ENCODE measurements at places on chromosomes 16 and 17.

- no peak for DNase-seq
These were observed 258.2 kb downstream of the PARN start for GRCh38 chr16:14371778-14372431.

- no peak for DNase-seq
These were observed 35.2 kb downstream of the KIAA0513 start for GRCh38 chr16:85062845-85063244.

DNA sequence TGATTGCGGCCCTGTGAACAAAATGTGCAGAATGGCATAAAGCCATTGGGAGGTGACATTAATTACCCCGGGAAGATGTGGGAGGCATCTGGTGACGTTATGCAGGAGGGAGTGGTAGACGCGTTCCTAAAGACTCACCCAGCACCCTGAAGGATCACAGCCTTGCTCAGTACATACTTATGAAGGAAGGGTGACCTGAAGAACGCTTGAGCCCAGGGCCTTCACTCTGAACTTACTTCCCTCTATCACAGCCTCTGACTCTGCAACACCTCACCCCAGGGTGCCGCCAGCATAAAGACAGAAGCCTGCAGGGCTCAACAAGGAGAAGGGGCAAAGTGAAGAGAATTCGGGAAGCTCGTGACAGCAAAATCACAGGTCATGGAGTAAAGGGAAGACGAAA lies 9.4 kb downstream of the MFSD6L start:
- no peak for DNase-seq

- DNase-seq = no peak
These were observed 168.5 kb downstream of the MSI2 start for GRCh38 chr17:57424777-57425188.

GRCh38 chr17:21363776-21364642 lies 12.1 kb upstream of the KCNJ12 start:
- no peak for DNase-seq

- DNase-seq = no peak
These were observed 82.3 kb downstream of the MARCHF10 start for GRCh38 chr17:62725791-62726249.

DNA sequence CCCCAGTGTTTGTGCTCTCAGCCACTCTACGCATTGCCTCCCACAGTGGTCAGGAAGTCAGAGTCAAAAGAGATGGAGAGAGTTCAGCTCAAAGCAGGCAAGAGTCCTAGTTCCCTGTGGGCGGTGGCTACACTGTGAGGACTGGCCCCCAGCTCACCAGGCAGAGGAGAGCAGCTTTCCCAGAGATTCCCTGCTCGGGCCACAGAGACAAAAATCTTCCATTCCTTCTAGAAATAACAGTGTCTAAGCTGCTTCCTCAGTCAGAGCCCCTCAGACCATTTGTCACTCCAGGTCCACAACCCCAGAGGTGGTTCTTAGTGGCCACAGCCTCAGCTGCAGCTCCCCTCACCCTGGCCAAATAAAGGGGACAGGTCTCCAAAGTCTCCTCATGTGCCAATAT lies 263.0 kb upstream of the RPL38 start:
- no peak for DNase-seq

GRCh38 chr16:75754141-75754540 lies 27.9 kb upstream of the CPHXL start:
- DNase-seq = peak; percentile 8

DNA sequence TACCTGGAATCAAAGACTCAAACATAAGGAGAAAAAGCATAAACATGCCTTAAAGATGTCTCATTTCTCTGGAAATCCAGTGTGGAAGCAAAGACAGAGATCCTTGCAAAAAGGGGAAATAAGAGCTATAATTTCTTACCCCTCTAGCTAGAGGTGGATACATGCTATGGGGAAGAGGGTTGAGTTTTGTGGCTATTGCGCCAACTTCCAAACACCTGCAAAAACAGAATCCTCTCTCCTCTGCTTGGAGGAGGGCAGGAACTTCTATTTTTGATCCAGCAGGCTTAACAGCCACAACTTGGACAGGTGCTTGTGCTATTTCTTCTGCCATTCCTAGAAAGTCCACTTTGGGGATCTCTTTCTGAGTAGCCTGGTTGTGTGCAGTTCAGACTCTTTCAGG lies 21.5 kb upstream of the NUDT7 start:
- DNase-seq = no peak

DNA sequence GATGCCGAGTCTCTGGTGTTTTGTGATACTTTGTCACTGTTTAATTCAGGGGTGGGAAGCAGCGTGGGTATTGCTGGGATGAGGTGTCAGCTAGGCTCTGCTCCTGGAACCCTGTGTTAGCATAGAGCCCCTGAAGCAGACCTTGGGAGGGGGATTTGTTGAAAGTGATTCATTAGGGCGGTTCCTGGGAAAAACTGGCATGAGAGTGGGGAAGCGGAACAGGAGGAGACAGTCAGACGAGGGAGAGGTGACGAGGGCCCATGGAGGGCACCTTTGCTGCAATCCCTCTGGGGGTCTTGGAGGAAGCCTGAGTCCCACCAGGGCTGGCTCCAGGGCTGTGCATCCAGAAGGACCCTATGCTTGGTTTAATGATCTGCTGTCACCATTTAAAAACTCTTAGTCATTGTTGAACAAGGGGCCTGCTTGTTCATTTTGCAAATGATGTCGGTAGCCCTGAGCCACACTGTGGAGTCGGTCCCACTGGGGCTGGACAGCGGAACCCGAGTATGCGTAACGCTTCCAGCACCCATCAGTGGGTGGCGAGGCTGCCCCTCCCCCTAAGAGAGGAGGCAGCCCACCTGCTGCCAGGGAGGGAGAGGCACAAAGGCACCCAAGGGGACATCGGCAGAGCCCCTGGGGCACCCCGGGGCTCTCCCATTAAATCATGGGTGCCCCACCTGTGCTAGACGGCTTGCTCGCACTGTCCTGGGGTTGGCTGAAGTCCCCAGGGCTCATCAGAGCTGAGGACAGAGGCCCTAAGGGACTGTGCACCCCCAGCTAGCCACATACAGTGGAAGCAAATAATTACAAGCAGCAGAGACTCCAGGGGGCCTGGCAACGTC lies 35.4 kb downstream of the WFDC1 start:
- DNase-seq = no peak

- no peak for DNase-seq
These were observed 5.5 kb downstream of the TIMM22 start for GRCh38 chr17:1002412-1002753.

DNA sequence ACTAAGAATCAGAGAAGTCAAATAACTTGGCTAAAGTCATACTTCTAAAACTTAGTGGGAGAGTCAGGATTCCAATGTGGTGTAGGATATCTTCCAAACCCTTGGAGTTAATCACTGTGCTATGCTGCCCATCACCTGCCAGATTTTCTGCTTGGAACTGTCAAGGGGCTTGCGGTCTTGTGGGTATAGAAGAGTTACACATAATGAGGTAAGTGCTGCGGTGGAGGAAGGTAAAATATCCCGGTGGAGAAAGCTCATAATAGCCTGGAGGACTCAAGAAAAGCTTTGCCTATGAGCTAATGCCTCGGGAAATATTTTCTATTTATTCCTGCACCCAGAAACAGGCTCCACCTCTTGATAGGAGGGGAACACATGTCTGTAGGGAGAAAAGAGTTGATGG lies 195.6 kb downstream of the UTP18 start:
- no peak for DNase-seq

DNA sequence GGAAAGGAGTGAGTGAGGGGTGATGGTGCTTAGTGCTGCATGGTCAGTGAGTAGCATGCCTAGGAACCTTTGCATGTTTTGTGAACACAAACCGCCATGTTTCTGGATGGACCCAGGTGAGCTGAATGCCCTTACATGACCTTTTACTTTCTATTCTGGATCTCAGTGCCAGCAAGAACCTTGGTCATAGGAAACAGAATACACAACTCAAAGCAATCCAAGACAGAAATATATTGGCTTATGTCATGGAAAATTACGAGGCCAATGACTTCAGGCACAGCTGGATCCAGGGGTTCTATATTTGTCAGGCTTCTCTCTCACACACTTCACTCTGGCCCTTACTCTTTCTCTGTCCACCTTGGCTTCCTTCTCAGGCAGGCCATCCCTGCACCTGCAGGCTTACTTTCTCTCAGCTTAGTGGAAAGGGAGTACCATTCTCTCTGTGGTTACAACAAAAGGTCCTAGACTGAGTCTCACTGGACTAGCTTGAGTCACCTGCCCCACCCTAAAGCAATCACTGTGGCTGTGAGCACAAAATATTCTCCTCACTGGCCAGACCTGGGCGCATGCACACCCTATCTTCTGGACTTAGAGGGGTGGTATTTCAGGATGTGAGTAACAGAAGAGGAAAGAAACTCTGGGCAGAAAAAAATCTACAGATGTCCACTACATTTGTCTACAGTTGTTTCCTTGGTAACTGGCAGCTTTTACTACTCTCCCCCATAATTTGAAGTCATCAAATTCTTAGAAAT lies 20.4 kb upstream of the CPNE2 start:
- peak; percentile 47 for DNase-seq

GRCh38 chr17:9575381-9576101 lies at the start of gene STX8:
Gene STX8 (minus strand): TSS chr17:9575820. CDS start chr17:9575808, 12 bp downstream.
- DNase-seq = peak; percentile 93

DNA sequence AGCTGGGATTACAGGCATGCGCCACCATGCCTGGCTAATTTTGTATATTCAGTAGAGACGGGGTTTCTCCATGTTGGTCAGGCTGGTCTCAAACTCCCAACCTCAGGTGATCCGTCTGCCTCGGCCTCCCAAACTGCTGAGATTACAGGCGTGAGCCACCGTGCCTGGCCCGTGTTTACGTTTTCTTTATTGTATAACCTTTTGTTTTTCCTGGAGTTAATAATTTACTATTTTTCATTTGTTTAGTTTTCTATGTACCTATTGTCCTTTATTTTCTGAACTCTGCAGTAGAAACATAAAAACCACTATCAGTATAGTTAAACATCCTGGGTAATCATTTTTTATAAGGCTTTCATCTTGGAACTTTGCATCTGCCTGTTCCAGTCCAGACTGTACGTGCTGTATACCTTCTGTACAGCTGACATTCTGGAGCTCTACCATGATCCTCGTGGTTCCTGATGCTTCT lies 73.6 kb downstream of the PPM1E start:
- no peak for DNase-seq

DNA sequence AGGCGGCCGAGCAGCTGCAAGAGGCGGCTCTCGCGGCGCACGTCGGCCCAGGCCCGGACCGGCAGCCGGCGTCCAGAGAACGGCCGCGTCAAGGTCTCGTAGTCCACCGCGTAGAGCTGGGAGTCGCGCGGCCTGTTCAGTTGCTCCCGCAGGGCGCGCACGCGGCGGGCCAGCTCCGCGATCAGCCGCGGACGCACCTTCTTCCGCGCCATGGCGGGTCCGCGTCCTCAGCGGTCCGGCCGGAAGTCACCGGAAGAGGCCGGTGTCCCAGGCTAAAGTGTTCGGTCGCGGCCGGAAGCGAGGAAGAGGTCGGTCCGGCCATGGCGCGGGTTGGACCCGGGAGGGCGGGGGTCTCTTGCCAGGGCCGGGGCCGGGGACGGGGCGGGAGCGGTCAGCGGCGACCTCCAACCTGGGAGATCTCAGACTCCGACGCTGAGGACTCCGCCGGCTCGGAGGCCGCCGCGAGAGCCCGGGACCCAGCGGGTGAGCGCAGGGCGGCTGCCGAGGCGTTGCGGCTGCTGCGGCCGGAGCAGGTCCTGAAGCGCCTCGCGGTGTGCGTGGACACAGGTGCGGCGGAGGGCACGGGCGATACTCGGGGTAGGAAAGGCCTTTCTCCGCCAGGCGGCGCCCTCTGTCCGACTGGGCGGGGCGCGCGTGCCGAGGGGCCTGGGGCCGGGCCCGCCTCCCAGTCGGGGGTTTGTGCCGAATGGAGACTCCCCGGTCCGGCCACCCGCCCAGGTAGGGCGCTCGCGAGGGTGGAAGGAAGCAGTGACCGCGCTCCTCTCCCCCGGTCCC lies at the start of gene MRPS34:
TSS of gene MRPS34 (minus strand) at position 227 of the 795 bp plus-strand sequence. CDS start at position 212, 15 bp downstream.
- DNase-seq = peak; percentile 89

DNA sequence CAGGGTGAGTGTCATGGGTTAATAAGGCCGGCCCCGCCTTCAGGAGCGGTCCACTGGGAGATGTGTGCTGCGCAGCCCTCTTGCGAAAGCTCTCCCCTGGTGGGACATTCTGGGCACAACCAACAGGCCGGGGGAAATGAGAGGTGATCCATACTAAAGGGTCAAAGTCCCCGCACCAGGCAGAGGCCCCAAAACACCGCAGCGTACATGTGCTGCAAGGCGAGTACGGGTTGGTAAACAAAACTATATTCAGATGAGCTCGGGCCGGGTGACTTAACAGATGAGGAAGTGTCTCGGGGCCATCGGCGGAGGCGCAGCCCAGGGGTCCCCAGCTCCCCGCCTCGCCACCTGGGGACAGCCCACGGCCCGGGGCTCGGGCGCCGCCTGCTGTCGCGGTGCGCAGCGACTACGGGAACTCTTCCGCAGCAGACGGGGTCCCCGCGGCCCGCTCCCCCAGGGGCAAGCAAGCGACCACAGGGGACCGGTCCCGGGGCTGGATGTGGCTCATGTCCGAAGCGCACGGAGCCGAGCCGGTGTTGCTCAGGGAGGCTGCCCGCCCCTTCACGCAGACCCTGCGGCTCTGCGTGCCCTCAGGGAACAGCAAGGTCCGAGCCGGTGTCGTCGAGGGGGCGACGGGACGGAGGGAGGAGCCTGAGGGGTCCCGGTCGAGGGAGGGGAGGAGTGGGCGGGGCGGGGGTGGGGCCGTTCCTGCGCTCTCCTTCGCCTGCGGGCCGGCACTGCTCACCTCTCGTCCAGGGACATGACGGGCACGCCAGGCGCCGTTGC lies at the start of gene RAB37:
TSS of gene RAB37 (plus strand) at position 744 of the 786 bp plus-strand sequence. CDS start at position 761, 17 bp downstream.
- no peak for DNase-seq

GRCh38 chr16:19710991-19711545 lies 7.0 kb downstream of the KNOP1 start:
- DNase-seq = no peak

GRCh38 chr17:17605729-17606088 lies 14.2 kb upstream of the PEMT start:
- peak; percentile 57 for DNase-seq

- DNase-seq = no peak
These were observed 22.5 kb downstream of the CYB5D2 start for GRCh38 chr17:4165301-4166010.

DNA sequence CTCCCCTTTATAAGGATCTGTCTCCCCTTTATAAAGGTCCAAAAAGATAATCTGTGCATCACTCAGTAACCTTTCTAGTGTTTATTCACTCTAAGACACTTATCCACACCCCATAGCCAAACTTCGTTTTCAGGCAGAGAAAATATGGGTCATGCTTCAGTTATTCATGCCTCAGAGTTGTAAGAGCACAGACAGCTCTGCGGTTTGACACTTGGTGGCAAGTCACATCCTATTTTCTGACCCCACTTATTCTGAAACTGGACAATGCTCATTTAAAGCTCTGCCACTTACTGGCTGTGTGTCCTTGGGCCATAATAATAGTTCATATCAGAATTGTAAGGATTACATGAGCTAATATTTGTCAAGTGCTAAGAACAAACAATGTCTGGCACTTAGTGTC lies 2.0 kb upstream of the KRTAP2-1 start:
- peak; percentile 42 for DNase-seq

GRCh38 chr16:27123795-27124409 lies 57.2 kb downstream of the C16orf82 start:
- DNase-seq = no peak

Measured in GM03348 (cell line).